A375 (cell line): ENCODE measurements at places on chromosomes 3 and 15. TPM values are rescaled to one million over a fixed set of nuclear protein-coding genes. Genes with fewer than 3 reads are reported as not detected.

WDR93 gene
- 0.05 TPM in 1 of 2 replicates, not detected in the other for total RNA-seq

PLS1 gene
- 7.4 and 8.8 TPM in 2 replicates for total RNA-seq

CKMT1B gene
- 1.3 TPM in 1 of 2 replicates, not detected in the other for total RNA-seq

TRIM59 gene
- total RNA-seq: 2.5 and 3.4 TPM in 2 replicates

MED12L gene
- 0.64 and 1.5 TPM in 2 replicates for total RNA-seq

GP5 gene
- total RNA-seq: not detected in 2 replicates

PGBD4 gene
- total RNA-seq: 2.3 TPM in 2 replicates

DGKG gene
- 5.4 TPM in 2 replicates for total RNA-seq

SPINK8 gene
- total RNA-seq: not detected in 2 replicates

CFAP91 gene
- 0.50 and 2.3 TPM in 2 replicates for total RNA-seq

CEP97 gene
- total RNA-seq: 11.7 and 15.3 TPM in 2 replicates

PTPRG gene
- total RNA-seq: 28.0 and 31.0 TPM in 2 replicates

VWA5B2 gene
- total RNA-seq: 0.15 TPM in 1 of 2 replicates, not detected in the other

PRRT3 gene
- 1.5 and 1.6 TPM in 2 replicates for total RNA-seq

SERPINI2 gene
- not detected in 2 replicates for total RNA-seq

SELENOT gene
- total RNA-seq: 32.1 and 39.8 TPM in 2 replicates

SACM1L gene
- total RNA-seq: 18.3 and 24.0 TPM in 2 replicates

MYL3 gene
- 0.16 TPM in 1 of 2 replicates, not detected in the other for total RNA-seq

GNB4 gene
- total RNA-seq: 11.1 and 11.9 TPM in 2 replicates

ZBTB11 gene
- total RNA-seq: 18.0 and 20.9 TPM in 2 replicates

CCDC54 gene
- total RNA-seq: not detected in 2 replicates

CPLX3 gene
- total RNA-seq: 0.08 and 0.15 TPM in 2 replicates

FETUB gene
- not detected in 2 replicates for total RNA-seq

ANKUB1 gene
- not detected in 2 replicates for total RNA-seq

ISLR gene
- total RNA-seq: 0.08 TPM in 1 of 2 replicates, not detected in the other

CCR3 gene
- total RNA-seq: not detected in 2 replicates

SV2B gene
- total RNA-seq: 0.08 TPM in 1 of 2 replicates, not detected in the other

SLC12A1 gene
- total RNA-seq: not detected in 2 replicates

FMN1 gene
- 23.9 and 27.3 TPM in 2 replicates for total RNA-seq

CADPS gene
- 0.03 TPM in 1 of 2 replicates, not detected in the other for total RNA-seq

EMC7 gene
- total RNA-seq: 44.5 and 46.6 TPM in 2 replicates

ST3GAL6 gene
- 3.0 and 4.4 TPM in 2 replicates for total RNA-seq

PLCL2 gene
- 2.7 and 2.9 TPM in 2 replicates for total RNA-seq

EIF2B5 gene
- 43.3 and 58.9 TPM in 2 replicates for total RNA-seq

CALML4 gene
- total RNA-seq: 5.4 and 7.4 TPM in 2 replicates

TNIK gene
- total RNA-seq: 5.2 and 5.8 TPM in 2 replicates

IL12A gene
- 9.7 and 14.2 TPM in 2 replicates for total RNA-seq

MUC20 gene
- 0.19 and 2.4 TPM in 2 replicates for total RNA-seq

MAP6D1 gene
- 1.0 and 2.3 TPM in 2 replicates for total RNA-seq
